ENCODE measurements at places on chromosomes 1 and 21. TPM values are rescaled to one million over a fixed set of nuclear protein-coding genes. Genes with fewer than 3 reads are reported as not detected.

AMY1C gene
- not detected for total RNA-seq

NBPF6 gene
- total RNA-seq = 0.94 TPM

MAP1LC3C gene
- total RNA-seq = 1.2 TPM

GRHL3 gene
- 1.7 TPM for total RNA-seq

UBXN10 gene
- total RNA-seq = 11.9 TPM
